ENCODE measurements at places on chromosomes 7 and 10. TPM values are rescaled to one million over a fixed set of nuclear protein-coding genes. Genes with fewer than 3 reads are reported as not detected.

Gene CPN1
- not detected for polyA plus RNA-seq

Gene CRYGN
- not detected for polyA plus RNA-seq

Gene SYT15
- 0.13 TPM for polyA plus RNA-seq

Gene PAPOLB
- not detected for polyA plus RNA-seq

Gene SCRN1
- polyA plus RNA-seq = 37.5 TPM

- no peak for DNase-seq
Observed at GRCh38 chr10:11012421-11013295, 5.0 kb upstream of the CELF2 start.

GRCh38 chr7:14606101-14606500 lies 296.4 kb downstream of the DGKB start:
- no peak for DNase-seq

DNA sequence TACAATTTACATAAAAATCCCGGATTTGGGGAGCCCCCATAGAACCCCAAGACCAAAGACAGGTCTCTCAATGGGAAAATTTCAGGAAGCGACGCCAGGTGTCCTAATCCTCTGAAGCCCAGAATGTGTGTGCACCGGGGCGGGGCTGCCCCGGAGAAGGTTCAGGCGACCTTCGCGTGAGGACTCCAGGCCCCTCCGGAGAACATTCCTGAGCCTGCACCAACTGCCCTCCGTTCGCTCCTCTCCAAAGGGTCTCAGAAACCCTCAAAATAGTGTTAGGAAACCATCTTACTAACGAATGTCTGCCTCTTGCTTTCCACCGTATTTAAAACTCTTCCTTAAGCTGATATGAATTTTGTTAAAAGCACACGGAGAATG lies 78.5 kb upstream of the INSIG1 start:
- DNase-seq = no peak

DNA sequence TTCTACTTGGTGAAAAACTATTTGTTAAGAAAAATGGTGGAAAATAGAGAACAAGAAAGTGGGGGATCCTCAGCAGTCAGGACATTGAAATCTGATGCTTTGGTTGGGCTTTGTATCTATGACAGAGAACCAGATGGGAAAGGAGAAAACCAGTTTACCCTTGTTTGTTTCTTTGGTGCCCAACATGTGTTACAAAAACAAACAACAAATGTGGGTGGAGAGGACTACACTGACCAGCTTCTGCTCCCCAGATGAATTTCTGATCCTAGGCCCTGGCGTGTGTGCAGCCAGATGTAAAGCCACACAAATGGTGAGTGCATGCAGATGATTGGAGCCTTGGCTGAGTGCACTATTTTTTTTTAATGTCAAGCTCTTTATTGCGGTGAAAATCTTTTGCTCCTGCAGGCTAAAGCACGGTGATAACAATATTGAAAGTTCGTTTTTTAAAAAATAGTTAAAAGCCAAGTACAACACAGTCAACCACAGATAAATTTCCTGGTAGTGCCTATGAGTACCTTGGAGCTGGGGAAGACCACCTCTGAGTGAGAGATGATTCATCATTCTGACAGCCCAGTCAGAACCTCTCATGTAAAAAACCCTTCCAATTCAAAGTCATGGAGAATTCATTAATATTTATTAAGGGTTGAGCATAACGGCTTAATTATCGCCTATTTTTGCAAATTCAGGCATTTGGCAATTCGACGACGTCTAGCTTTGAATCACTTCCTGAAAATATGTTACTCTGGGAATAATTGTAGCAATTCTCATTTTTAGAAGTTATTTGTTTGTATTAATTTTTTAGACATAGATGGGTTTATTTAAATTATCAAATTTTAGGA lies 163.7 kb downstream of the AGMO start:
- DNase-seq = no peak

DNA sequence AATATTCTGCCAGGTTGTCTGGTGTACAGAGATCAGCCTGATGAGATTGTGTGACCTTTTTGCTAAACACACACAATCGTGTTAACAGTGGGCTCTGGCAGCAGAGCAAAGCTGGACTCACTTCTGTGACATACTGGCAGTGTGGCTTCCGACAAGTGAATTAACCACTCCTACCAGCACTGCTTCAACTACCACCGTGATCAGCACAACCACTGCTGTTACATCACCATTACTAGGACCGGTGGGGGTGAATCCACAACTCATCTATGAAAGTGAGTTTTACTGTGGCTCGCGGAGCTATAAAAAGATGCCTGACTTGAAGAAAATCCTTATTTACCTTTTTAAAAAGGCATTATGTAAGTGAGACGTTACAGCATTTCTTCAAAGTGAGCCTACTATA lies 135.6 kb downstream of the WDR37 start:
- DNase-seq = no peak

DNA sequence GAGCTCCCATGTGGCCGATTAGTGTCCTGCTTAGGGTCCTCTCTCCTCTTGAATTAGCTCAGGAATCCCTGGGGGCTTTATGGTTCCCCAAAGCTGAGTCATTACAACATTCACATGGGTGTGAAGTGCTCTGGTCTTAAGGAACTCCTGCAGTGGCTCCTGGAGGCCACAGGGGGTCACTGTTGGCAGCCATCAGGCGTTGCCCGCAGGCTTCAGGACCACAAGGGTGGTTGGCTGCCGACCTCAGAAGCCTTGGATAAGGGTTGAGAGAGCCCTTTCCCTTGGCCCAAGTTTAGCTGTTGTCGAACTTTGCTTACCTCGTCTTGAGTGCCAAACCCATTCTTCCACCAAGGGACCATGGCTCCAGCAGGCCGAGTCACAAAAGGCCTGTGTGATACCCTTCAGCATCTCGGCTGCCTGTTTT lies 61.7 kb downstream of the SH2D4B start:
- DNase-seq = peak; percentile 45

- no peak for DNase-seq
Observed at GRCh38 chr10:100359030-100359432, 12.0 kb downstream of the SCD start.

- DNase-seq = no peak
Observed at GRCh38 chr7:29127527-29127926, 18.8 kb downstream of the CPVL start.
